ENCODE measurements at places on chromosomes 2 and 18.
A peak's percentile ranks its signal among the peaks of the same experiment; 100 is the strongest.

- no peak for DNase-seq
These were observed 1.5 kb downstream of the ZFAND2B start for GRCh38 chr2:219207884-219208740.

- DNase-seq: peak; percentile 39
These were observed 14.9 kb downstream of the ICOS start for GRCh38 chr2:203951366-203951902.

GRCh38 chr2:17442334-17442733, 75.9 kb downstream of the RAD51AP2 start:
- no peak for DNase-seq

- DNase-seq: no peak
These were observed 92.3 kb upstream of the PKDCC start for GRCh38 chr2:41955316-41956043.

- no peak for DNase-seq
These were observed 12.3 kb upstream of the AGXT start for GRCh38 chr2:240856151-240856980.

DNA sequence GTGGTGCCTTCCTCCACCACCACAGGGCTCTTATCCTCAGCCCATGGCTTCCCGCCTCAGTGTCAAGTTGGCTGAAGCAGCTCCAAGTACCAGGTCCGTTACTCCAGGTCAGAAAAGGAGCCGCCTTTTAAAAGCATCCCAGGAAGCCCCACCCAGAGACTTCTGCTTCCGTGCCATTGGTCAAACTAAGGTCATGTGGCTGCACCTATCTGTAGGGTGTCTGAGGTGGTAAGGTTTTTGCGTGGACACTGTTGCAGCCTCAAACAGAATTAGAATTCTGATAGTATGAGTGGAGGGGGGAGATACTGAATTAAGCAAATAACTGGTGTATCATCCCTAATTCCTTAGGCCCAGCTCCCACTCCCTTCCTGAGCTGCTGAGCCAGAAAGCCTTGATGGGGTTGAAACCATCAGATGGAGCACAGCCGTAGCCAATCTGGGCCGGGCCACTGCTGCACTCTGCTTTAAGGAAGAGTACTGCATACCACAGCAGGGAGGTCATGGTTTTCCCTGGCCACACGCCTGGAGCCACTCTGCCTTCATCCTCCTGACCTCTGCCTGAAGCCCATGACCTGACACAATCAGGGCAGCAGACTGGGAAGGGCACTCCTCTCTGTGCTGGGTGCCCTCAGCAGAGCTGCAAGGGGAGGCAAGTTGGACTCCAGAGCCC, 8.4 kb downstream of the TMEM247 start:
- DNase-seq: no peak

DNA sequence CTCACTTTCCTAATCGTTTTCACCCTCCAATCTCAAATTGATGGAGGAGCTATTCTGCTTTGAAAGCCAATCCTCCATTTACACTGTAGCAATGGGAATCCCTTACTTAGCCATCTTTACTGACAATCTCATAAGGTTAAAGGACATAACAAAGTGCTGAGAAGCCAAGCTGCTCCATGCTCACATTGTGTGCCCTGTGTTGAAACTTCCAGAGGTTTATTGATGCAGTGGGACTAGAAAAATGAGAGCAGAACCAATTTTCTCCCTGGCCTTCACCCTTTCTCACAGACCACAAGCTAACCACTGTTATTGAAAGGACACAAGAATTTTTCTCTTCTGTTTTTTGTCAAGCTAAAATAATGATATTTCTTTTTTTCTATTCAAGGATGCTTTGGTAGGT, 63.8 kb downstream of the CSRNP3 start:
- DNase-seq: no peak

- no peak for DNase-seq
These were observed 115.8 kb downstream of the SS18 start for GRCh38 chr18:25974630-25975077.

DNA sequence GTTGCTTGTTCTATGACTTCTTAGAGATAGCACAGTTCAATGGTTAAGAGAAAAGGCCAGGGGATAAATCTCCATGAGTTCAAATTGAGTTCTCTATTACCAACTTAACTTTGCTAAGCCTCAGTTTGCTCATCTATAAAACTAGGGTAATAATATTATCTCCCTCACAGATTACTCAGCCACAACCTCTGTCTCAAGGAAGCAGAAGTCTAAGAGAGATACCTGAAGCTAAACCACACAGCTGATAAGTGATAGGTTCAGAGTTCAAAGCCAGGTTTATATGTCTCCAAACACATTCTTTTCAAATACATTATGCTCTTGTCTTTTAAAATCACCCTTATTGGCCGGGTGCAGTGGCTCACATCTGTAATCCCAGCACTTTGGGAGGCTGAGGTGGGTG, 287.7 kb downstream of the NBAS start:
- DNase-seq: no peak

GRCh38 chr2:102168026-102168771, 18.6 kb upstream of the IL1RL2 start:
- DNase-seq: no peak

DNA sequence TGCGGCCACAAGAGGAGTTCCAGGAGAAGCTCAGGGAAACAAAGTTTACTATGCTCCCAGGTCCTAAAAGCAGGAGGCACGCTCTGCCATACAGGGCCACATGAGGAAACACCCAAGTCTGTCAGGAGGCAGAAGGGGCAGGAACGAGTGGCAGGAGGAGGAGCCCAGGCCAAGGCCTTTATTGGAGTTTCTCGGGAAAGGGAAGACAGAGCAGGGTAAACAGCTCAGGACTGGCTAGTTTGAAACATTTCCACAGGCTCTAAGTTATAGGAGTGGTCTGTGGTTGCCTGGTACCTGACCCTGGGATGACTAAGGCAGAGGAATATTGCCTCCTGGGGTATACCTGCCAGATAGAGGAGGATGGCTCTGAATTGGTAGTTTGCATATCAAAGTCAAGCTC, 3.7 kb upstream of the ZNF638 start:
- no peak for DNase-seq

DNA sequence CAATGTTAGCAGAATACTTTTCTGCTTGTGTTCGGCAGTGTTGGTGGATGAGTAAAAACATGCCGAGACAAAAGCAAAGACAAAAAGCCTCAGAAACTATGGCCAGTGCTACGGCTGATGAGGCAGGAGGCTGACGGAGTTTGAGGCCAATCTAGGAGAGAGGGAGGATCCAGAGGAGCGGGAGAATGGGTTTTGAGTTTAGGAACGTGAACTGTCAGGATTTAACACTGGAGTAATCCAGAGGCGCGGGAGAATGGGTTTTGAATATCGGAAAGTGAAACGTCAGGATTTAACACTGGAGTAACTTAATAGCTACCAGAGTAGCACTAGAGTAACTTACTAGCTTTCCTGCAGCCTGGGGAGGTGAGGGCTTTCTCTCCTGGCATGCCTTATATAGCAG, 37.4 kb downstream of the LYPD6B start:
- DNase-seq: no peak

- no peak for DNase-seq
These were observed 82.3 kb downstream of the FBXO15 start for GRCh38 chr18:74065366-74065765.

- no peak for DNase-seq
These were observed 242.6 kb upstream of the RAB12 start for GRCh38 chr18:8366656-8367055.

DNA sequence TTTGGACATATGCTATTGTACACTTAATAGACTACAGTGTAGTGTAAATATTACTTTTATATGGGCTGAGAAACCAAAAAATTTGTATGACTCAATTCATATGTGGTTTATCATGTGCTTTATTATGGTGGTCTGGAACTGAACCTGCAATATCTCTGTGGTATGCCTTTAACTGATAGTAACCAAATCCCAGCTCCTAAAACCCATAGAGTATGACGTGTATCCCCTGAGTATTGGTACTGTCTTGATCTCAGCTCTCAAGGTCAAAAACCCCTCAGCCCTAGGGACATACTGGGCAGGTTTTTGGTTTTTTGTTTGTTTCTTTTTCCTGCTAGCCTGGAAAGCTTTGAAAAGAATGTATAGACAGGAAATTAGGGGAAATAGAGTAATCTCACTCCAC, 42.2 kb upstream of the ARHGAP15 start:
- DNase-seq: no peak

- no peak for DNase-seq
These were observed 299.2 kb upstream of the RBMS1 start for GRCh38 chr2:160792837-160793236.

DNA sequence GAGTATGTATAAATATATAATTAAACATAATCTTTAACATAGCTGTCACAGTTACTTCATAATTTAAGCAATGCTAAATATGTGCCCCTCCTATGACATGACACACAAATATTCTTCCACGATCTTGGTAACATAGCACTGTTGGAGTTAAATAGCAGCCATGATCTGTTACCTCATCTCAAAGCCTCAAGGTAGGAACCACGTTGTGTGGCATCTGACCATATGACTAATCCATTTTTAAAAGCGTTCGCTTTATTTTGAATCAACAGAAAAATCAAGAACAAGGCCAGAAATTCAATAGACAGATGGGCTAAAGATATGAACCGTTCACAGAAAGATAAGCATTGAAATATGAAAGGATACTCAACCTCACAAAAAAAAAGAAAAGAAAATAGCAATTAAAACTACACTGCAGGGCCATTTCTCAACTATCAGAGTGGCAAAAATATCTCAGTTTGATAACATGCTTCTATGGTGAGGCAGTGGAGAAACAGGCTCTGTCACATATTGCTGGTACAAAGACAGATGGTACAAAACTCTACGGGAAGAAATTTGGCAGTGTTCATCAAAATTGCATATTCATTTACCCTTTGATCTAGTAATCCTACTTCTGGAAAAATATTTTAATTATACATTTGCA, 105.9 kb downstream of the TMX3 start:
- DNase-seq: no peak

GRCh38 chr2:30382162-30382783, 64.8 kb upstream of the LCLAT1 start:
- DNase-seq: no peak

Data from activated T-helper 1 cell treated with anti-CD3 and anti-CD28 coated beads, Interleukin-2, amount 50 U/mL, for 16 hours (primary cell).